Mesenchymal stem cell (in vitro differentiated cells and primary cell): ENCODE measurements at places on chromosomes 4 and X.

DNA sequence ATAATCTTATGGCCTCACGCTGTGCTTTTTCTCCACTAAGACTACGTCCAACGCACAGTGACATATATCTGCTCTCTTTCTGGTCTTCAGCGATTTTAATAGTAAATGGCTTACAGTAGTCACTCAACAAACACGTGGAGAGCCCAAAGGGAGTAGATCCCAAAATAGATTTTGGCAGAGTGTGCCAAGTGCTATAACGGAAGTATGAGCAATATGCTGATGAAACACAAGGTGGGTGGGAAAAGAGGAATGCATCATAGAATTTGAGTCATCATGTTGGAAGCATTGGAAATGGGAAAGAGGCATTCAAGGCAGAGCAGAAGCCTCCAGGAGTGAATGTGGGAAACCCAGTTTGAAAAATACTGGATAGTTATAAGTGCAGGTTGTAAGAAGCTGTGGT, 129.1 kb upstream of the LDB2 start:
- DNase-seq, result peak; percentile 91

GRCh38 chrX:132488819-132489577, at the start of gene MBNL3:
Gene MBNL3 (minus strand): TSS chrX:132489038. CDS start chrX:132439611, 49,427 bp downstream.
- DNase-seq, result peak; percentile 57

GRCh38 chrX:71859637-71860036, 51.0 kb upstream of the NHSL2 start:
- DNase-seq, result peak; percentile 44

DNA sequence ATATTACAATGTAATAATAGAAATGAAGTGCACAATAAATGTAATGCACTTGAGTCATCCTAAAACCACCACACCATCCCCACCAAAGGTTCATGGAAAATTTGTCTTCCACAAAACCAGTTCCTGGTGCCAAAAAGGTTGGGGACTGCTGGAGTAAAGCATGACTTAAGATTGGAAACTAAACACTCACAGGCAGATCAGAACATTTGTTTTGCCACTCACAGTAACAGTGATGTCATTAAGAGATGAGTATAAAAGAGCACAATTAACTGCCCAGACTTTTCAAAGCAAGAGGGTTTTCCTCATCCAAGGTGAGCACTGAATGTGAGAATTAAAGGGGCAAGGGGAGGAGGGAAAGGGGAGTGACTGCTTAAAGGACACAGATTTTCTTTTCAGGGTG, 35.6 kb downstream of the MAP7D3 start:
- peak; percentile 52 for DNase-seq

GRCh38 chr4:75708218-75708691, 16.1 kb upstream of the USO1 start:
- DNase-seq, result no peak

DNA sequence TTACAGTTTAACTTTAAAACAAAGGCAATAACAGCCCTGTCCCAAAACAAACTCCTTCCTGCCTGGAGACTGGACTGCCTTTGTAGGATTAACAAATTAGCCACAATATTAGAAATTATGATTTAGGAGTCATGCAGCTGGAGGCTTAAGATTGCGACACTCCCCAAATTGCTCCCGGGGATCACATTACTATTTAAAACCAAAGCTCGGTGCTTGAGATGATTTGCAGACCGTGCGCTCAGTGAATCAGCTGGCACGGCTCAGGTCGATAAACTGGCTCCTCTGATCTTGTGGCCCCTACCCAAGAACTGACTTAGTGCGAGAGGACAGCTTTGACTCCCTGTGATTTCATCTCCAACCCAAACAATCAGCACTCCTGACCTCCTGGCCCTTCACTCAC, 829.3 kb downstream of the NLGN4X start:
- DNase-seq, result no peak

- no peak for DNase-seq
These were observed 356.2 kb downstream of the HS3ST1 start for GRCh38 chr4:11072463-11072862.

GRCh38 chrX:131288738-131289511, at the start of gene IGSF1:
Gene IGSF1 (minus strand): TSS chrX:131289306. CDS start chrX:131286674, 2,632 bp downstream.
- peak; percentile 55 for DNase-seq

GRCh38 chr4:68904786-68905185, 46.8 kb downstream of the UGT2A3 start:
- DNase-seq, result no peak

- DNase-seq, result no peak
These were observed 107.5 kb downstream of the CLNK start for GRCh38 chr4:10577018-10577417.

DNA sequence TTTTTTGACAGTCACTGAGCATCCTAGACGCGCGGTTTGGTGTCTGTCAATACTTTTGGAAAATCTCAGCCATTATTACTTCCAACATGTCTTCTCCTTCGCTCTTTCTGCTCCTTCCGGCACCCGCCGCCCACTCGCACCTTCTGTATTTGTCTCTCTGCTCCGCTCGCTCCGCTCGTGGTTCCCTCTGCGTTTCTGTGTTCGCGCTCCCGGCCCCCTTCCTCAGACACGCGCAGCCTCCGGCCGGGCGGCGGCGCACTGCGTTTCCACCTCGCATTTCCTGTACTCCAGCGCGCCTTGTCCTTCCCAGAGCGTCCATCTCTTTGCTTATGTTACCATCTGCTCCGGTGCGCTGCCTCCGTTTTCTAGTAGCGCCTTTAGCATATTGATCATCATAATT, 21.1 kb downstream of the PDE6B start:
- DNase-seq, result no peak

GRCh38 chr4:83276299-83277040, 8.1 kb downstream of the COQ2 start:
- DNase-seq, result no peak

DNA sequence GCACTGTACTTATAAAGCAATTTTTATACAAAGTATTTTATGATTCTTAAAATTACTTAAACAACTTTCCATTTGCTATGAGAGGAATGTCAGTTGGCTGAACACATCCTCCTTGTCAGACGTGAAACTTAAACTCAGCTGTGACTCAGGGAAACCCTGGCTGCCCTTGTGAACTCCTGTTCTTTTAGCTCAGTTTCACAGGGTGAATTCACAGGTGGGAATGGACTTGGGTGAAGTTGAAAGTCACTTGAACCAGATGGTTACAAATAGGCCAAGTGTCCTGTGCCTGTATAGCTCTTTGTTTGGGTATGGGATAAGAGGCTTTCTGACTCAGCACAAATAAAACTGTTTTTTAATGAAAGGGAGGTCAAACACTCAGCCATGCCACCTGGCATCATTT, 67.4 kb upstream of the FAM47B start:
- DNase-seq, result peak; percentile 37

DNA sequence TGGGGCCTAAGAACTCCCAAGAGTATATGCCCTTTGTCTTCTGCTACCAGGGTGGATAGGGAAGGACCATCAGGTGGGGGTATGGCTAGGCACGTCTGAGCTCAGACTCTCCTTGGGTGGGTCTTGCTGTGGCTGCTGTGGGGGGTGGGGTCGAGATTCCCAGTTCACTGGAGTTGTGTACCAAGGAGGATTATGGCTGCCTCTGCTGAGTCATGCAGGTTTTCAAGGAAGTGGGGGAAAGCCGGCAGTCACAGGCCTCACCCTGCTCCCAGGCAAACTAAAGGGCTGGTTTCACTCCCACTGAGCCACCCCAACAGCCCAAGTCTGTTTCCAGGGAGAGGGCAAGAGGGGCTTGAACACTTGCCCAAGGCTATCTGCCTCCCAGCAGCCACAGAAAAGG, 249.7 kb downstream of the NR3C2 start:
- no peak for DNase-seq

GRCh38 chr4:17535242-17535641, 20.3 kb downstream of the CLRN2 start:
- no peak for DNase-seq

DNA sequence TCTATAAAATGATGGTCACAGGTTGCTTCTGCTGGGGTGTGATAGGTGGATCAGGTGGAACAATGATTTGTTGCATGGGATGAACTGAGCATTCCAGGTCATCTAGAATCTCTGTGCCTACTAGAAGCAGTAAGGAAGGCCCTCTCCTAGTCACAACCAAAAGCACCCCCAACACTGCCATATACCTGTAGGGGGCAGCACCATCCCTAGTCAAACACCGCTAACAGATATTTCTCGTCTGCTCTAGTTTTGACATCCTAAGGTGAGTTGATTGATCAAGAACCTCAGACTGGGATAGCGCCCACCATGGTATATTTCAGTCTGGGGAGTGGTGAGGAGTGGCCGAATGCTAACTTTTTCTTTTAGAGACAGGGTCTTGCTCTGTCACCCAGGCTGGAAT, 160.2 kb downstream of the NHS start:
- DNase-seq, result no peak

- DNase-seq, result no peak
These were observed 306.8 kb upstream of the ANXA10 start for GRCh38 chr4:167785523-167785922.

GRCh38 chrX:7146020-7146702, 1.4 kb upstream of the STS start:
- peak; percentile 18 for DNase-seq

GRCh38 chr4:84916227-84916626, 50.3 kb downstream of the WDFY3 start:
- peak; percentile 18 for DNase-seq

DNA sequence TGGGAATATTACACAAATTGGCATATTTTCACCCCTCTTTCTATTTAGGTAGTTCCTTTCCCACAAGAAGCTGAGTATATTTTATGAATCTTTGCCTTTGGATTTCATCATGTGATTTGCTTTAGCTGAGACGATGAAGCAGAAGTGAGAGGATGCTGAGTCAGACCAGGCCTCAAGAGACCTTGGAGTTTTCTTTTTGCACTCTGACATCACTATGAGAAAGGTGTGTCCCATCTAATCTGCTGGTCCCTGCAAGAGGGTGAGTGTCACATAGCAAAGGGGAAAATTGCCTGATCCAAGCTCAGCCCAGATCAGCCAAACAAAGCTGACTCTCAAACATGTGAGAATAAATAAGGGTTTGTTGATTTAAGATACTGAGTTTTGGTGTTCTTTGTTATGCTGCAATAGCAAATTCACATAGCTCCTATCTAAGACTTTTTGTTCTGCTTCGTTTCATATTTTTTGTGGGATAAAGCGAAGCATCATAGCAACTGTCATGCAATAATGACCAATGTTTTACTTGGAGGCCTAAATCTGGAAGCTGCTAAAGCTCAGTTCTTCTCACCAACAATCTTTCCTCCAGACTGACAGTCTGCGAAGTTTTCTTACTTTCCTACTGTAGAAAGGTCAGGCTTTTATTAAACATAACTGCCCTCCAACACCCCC, 176.9 kb downstream of the PDHA2 start:
- DNase-seq, result peak; percentile 54

DNA sequence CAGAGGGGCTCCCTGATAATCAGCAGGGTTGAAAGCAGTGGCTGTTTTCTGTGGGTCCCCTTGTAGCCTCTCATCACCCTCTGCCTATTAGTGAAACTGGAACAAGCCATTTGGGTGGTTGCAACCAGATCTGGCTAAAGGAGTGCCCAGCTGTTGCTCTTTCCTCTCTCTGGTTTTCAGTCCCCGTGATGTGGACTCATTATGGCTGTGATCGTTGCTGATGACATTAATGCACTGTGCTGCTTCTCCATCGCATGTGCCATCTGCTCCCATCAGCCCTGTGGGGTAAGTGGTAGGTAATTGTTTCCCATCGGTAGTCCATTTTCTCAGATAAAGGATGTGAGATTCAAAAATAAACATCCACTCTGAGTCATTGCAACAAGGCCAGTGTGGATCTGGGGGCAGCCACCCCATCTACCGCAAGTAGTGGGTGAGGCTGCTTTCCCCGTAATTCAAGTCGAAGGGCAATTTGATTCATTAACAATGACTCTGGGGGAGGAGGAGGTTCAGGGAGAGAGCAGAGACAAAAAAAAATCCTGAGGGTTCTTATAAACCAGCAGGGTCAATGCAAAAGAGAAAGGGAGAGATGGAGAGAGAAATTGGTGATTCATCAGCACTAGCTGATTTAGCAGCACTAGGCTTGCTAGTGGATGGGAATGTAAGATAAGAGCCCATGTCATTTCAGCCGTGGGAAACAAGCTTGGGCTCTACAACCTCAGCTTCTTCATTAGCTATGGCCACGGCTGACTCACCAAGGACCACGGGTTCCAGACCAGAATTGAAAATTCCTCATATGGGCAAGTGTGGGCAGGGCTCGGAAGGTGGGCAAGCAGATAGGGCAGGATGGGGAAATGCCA, 357.8 kb downstream of the MID1IP1 start:
- DNase-seq, result peak; percentile 95

GRCh38 chr4:35164063-35164462, 1080.3 kb downstream of the ARAP2 start:
- no peak for DNase-seq

DNA sequence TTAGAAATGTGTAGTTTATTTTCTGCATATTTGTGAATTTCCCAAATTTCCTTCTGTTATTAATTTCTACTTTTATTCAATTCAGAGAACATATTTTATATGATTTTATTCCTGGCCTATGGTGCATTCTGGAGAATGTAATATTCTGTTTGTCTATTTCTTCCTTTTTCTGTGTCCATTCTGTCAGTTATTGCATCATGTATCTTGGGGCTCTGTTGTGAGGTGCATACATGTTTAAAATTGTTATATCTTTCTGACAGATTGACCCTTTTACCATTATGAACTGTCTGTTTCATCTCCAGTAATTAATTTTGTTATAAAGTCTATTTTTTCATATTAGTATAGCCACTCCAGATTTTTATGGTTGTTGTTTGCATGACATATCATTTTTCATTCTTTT, 96.9 kb upstream of the CITED1 start:
- DNase-seq, result no peak

- DNase-seq, result no peak
These were observed 19.8 kb downstream of the PSAPL1 start for GRCh38 chr4:7414736-7415510.

DNA sequence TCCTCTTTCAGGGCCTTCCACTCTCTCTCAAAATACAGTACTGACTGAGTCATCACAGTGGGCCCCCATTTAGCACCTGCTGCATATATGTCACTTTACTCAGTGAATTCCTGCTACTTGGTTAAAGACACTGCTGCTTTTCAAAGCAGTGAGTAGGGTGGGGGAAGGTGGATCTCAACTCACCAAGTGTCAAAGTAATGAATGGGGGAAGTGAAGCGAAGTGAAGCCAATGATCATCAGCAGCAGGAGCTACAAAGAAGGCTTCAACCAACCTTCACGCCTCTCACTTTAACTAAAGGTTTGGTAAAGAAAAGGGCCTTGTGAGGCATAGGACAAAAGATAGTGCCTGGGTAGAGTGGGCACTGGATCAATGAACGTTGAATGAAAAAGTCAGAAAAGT, 424.1 kb downstream of the SMARCA1 start:
- DNase-seq, result no peak
